ENCODE measurements at places on chromosomes 7 and 10.

GRCh38 chr10:101602761-101603398 lies 14.8 kb downstream of the DPCD start:
- DNase-seq = peak; percentile 80

- DNase-seq = no peak
Observed at GRCh38 chr7:25059576-25059975, 65.5 kb downstream of the CYCS start.

DNA sequence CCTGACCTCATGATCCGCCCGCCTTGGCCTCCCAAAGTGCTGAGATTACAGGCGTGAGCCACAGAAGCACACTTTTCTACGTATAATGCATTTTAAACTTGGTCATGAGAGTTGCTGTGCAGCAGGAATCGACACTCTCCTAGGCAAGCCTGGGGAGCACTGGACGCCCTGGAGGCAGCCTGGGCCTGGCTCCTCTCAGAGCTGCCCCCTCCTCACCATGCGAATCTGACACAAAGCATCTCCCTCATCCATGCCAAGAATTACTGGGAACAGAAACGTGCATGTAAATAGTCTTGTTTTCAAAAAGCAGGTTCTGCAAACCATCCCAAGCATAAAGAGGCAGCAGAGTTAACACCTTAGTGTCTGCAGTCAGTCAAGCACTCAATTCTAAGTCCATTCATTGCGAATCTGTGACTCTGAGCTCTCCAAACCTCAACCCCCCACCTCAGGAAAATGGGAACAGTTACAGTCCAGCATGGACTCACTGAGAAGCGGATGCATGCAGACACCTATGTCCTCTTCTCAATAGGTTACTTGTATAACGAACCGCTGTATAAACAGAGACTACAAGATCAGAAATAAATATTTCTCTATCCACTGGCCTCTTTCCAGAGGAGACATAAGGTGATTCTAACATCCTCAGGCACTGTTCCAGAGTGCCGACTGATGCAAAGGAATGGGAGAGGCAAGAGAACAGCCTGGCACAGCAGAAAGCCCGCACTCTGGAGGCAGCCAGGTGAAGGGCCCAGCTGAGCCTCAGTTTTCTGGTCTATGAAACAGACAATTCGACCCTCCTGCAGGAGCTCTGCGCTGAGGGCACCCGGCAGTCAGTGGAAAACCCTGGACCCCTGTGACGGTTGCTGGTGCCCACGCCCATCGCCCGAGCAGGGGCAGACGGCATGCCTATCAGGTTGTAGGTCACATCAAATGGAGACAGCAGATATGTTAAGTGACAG lies 68.9 kb downstream of the MAD1L1 start:
- no peak for DNase-seq

DNA sequence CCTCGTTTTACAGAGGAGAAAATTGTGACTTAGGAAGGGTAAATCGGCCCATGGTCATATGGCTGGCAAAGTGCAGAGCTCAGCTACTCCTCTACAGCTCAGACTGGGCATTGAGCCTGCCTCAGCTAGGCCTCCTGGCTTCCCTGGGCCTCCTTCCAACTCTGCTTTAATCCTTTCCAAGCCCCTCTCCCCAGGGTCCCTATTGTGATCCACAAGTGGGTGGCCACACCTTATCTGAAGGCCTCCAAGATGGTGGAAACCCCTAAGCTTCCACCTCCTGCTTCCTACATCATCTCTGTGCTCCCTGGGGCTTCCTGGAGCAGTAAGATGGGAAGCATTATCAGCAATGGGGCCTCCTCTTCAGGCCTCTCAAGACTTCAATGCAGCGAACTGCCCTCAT lies 3.0 kb upstream of the LGI1 start:
- DNase-seq = no peak

- no peak for DNase-seq
Observed at GRCh38 chr10:89357975-89358374, 19.9 kb upstream of the IFIT1B start.

- DNase-seq = peak; percentile 59
Observed at GRCh38 chr10:49164559-49165188, 23.5 kb downstream of the TMEM273 start.

DNA sequence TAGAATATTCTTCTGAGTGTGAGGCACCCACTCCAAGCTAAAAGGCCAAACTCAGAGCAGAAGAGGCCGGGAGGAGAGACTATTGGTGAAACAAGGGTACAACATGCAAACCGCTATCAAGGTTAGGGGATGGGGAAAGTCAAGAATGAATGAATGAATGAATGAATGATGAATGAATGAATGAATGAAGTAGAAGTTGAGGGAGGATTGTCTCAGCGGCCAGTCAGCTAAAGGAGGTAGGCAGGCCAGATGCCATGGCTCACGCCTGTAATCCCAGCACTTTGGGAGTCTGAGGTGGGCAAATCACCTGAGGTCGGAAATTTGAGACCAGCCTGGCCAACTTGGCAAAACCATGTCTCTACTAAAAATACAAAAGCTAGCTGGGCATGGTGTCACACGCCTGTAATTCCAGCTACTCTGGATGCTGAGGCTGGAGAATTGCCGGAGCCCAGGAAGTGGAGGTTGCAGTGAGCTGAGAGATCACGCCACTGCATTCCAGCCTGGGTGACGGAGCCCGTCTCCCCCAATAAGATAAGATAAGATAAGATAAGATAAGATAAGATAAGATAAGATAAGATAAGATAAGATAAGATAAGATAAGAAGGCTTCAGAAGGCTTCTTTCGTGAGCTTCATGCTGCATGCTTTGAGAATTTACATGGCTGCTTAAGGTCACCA lies 250.8 kb downstream of the CCDC3 start:
- no peak for DNase-seq

DNA sequence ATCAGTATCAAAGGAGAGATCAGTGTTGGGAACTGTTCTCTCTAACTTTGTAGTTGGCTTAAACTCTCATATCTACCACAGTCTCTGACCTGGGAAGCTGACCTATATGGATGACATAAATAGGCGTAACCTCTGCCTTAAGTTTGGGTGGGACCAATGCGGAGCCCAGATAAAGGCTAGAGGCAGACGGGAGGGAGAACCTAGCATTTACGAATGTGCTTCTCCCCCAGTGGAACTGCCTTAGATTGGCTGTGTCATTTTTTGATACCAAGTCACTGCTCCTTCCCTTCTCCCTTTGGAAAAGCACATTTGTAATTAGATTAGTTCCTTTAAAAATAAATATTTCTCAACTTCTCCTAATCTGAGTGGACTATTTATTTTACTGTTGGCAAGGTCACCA lies 23.7 kb upstream of the LRRN3 start:
- DNase-seq = no peak

- DNase-seq = no peak
Observed at GRCh38 chr10:71597821-71598498, 121.6 kb downstream of the C10orf105 start.

- DNase-seq = no peak
Observed at GRCh38 chr7:100720671-100721504, 620 bp downstream of the EPO start.

DNA sequence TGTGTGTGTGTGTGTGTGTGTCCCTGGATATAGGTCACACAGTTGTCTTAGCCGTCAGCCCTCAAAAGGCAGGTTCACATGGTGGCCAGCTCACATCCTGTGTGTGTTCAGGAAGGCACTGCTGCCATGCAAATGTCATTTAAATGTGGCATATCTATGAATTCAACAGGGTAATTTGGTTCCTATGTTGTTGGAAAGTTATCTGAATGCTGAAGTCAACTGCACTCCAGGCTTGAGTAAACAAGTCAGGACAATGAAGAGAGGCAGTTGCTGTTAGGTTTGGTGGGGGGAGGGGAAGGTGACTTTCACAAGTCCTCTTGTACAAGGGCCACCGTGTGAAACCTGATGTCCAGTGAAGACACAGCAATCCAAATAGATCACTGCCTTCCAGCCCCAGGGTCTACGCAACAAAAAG lies 61.1 kb downstream of the PTPRE start:
- DNase-seq = no peak

DNA sequence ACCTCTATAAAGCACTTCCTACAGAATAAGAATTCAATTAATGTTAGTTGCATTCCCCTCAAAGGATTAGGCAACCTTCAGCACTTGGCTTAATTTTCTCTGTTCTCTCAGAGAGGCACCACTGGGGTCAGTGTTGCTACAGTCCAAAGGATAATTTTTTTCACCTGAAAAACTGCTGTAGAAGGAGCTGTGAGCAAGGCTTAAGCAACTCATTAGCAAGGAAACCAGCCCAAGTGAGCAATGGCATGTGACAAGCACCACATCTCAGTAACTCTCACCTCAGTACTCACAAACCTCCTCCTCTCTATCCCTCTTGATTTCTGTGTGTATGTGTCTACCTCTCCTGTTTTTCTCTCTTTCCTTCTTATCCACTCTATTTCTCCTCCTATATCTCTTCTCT lies 55.9 kb downstream of the DGKI start:
- DNase-seq = no peak

DNA sequence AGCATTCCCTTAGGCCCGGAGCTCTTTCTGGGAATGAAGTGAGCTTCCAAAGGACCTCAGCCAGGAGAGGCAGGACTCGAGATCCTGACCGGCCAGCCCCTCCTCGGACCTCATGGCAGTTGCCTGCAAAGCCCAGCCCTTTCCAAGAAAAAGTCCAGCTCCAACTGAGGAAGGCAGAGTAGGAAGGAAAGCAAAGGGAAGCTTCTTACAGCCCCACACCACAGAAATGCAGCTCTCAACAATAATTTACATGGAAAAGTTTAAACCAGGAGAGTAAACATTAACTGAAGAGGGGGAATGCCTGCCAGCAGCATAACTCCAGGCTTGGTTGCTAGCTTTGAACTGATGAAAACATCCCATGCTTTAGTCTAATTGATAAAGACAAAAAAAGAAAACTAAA lies 153.9 kb upstream of the PFKP start:
- DNase-seq = peak; percentile 72

GRCh38 chr10:44674536-44675386 lies 236.4 kb upstream of the TMEM72 start:
- no peak for DNase-seq

GRCh38 chr10:413662-414071 lies 275.8 kb downstream of the DIP2C start:
- DNase-seq = no peak

DNA sequence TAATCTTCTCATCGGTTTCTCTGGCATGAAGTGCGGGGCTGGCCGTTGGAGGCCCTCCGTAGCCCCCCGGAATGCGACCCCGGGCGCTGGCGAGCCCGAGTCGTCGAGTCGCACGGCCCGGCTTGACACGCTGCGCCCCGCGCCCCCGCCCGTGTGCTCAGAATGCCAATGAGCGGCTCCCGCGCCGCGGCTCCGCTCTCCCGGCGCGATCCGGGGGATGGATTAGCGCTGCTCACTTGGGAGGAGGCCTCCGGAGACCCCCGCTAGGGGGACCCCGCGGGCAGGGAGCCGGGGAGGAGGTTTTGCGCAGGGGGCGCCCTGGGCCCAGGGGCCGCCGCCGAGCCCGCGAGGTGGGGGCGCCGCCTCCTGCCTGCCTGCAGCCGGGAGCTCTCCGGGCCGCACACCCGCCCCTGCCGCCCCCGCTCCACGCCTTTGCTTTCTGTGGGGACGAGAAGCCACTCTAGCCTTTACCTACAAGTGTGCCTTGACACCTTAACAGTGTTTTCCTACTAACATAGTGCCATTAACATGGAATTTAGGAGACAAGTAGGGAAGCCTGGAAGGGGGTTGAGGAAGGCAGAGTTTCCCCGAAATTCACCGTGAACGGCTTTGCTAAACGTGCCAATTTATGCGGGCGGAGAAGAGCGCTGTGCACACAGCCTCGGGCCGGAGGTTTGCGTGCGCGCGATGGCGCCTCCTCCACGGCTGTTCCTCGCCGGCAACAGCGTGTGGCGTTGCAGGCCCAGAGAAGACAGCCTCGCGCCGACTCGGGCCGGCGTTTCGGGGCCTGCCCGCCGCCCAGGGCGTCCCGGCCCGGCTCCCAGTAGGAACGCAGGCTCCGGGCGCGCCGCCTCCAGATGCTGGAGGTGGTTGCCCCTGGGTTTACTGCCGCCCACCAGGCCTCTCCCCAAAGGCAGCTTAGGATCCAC lies 7.1 kb downstream of the SHH start:
- no peak for DNase-seq

GRCh38 chr7:28732071-28732869 lies 225.9 kb downstream of the TRIL start:
- no peak for DNase-seq

- DNase-seq = peak; percentile 75
Observed at GRCh38 chr7:150406567-150407421, 27.7 kb downstream of the ZNF775 start.

DNA sequence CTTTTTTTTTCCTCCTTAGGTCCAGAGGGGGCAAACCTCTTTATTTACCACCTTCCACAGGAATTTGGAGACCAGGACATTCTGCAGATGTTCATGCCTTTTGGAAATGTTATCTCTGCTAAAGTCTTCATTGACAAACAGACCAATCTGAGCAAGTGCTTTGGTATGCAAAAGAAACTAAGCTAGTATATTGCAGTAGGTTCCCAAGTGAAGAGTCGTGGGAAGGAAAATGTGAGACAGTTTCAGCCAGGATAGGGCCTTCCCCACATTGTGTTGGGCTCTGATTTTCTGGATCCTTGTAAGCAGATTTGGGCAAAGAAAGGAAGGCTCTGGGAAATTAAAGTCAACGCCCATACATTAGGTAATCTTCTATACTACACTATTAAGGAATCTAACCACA lies 285.6 kb downstream of the USP6NL start:
- no peak for DNase-seq

DNA sequence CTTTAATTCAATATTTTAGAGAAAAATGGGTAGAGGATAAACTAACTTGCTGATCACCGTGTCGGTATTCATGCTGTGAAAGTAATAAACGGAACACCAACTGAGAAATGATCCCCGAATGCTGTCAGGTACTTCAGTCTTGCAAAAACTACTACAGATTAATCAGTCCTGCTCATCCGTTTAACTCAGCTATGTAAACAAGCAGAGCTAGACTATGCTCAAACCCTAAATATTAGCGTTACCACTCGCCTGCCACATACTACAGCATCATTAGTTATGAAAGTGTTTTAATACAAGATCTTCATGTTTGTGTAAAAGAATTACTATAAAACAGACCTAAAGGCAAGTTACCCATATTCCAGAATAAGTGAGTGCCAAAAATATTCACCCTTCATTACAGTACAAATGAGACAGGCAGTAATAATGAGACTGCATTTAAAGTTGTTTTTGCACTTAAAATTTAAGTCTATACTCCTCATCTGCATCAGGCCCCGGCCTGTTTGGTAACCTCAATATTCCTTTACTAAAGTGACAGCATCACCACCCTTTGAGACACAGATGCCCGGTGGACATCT lies 952 bp downstream of the DNMBP start:
- DNase-seq = peak; percentile 36
